ENCODE measurements at places on chromosomes 7 and 10.

DNA sequence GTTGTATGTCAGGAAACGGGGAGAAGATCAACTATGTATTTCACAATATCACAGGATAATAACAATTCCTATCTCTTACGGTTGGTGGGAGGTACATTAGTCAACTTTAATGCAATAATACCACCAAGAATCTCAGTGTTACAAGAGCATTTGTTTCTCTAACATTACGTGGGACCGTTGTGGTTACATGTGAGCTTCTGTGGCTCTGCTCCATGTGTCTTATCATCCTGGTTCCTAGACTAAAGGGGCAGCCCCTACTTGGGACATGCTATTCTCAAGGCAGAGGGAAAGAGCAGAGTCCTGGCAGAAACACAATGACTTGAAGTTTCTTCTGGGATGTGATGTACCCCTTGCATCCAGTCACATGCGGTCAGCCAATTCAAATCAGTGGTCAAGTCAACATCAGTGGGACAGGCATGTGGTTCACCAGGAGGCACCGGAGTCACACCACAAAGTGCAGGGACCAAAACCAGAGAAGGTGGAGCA lies 2.5 kb upstream of the ZNF22 start:
- DNase-seq, result peak; percentile 35

GRCh38 chr7:157715938-157716280 lies 379.1 kb downstream of the DNAJB6 start:
- DNase-seq, result no peak

DNA sequence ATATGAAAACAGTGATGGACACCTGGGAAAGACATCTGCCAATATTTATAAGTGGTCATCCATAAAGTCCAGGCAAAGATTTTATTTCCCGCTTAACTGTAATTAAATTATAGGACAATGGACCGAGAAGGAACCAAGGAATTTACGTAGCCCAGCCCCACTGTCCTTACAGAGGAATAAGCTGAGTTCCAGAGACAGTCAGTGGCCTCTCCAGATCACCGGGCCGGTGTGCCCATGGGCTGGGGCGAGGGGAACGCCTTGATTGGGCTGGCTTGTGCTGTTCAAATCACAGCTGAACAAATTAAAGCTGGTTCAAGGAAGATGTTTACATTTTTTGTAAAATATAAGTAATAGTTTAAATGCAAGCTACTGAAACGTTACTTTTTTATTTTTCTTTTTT lies 40.7 kb downstream of the PFKP start:
- DNase-seq, result no peak

- DNase-seq, result peak; percentile 8
Observed at GRCh38 chr10:89164080-89164479, 43.0 kb downstream of the CH25H start.

GRCh38 chr10:65419629-65420028 lies 1506.2 kb upstream of the LRRTM3 start:
- DNase-seq, result no peak

- no peak for DNase-seq
Observed at GRCh38 chr10:131641231-131641630, 259.6 kb upstream of the PPP2R2D start.

DNA sequence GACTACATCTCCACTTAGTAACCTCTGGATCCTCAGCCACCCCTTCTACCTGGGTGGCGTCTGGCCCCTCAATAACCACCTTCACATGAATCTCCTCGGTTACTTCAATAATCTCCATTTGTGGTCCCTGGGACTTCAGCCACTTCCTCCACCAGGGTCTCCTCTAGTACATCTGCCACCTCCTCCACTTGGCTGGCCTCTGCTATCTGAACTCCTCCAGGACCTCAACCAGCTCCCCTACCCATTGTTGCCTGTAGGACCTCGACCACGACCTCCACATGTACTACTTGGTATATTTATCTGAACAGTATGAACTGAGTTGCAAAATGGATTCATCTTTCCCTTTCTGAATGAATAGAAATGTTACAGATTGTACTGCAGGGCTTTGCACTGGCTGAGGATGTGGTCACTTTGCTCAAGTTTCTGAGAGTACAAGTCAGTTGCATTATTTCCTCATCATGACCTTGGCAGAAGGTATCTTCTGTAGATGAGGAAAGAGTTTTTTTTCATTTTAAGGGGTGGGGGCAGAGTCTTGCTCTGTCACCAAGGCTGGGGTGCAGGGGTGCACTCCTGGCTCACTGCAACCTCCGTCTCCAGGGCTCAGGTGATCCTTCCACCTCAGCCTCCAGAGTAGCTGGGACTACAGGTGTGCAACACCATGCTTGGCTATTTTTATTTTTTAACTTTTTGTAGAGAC lies 36.0 kb downstream of the MAT1A start:
- DNase-seq, result peak; percentile 72

DNA sequence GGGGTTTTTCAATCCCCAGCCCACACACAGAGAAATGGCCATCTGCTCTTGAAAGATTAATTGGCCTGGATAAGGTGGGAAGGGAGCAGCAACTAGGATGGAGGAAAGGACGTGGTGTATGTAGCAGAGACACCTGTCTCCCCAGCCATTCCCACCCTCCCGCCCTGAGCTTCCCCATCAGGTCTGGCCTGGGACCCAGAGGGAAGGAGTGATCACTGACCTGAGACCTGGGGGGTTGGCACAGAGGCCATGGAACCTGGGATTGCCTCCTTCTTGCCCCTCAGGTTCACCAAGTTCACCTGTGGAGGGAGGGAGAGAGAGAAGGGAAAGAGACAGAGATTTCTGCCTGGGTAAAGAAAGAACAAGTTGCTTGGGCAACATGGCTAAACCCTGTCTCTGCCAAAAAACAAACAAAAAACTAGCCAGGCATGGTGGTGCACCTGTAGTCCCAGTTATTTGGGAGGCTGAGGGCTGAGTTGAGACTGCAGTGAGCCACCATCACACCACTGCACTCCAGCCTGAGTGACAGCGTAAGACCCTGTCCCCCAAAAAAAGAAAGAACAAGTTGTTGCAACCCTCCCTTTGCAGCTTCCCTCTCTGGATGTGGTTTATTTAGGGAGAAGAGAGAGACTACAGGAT lies 11.3 kb upstream of the TRPV6 start:
- no peak for DNase-seq

DNA sequence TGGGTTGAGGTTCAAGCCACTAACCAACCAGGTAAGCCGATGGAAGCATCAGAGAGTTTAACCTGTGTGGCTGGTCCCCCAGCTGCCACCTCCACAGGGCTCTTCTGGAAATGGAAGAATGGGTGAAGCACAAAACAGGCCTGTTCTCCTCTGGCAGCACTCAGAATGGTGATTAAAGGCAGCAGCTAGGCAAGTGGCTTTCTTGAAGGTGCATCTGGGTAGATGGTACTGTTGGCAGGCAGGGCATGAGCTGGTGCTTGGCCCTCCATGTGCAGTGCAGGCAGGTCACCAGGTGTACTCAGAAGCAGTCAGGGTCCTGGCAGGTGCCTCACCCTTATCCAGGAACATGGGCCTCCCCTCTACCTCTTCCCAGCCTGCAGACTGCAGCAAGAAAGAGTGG lies 11.5 kb downstream of the AKR1E2 start:
- DNase-seq, result no peak

- DNase-seq, result no peak
Observed at GRCh38 chr10:132376394-132376851, 20.6 kb upstream of the PWWP2B start.

GRCh38 chr7:123643495-123644441 lies 11.9 kb upstream of the LMOD2 start:
- no peak for DNase-seq

DNA sequence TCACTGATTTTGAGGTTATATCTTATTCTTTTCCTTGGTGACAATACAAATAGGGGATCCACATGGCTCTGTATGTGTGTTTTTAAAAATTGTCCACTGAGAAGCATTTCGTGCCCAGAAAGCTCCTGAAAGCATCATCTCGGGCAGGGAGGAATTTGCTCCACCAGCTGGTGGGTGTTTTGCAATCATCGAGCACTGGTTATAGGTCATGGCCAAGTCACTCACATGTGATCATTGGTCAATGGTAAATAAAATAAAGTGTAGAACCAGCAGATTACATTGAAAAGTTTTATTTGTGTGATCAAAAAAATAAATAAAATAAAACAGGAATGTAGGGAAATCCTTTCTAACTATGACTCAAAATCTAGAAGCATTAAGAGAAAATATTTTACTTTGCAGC lies 23.0 kb upstream of the SNX13 start:
- no peak for DNase-seq

- peak; percentile 93 for DNase-seq
Observed at GRCh38 chr7:30348083-30348560, 63.7 kb downstream of the ZNRF2 start.

GRCh38 chr7:130386876-130387275 lies 6.6 kb downstream of the CPA1 start:
- DNase-seq, result no peak

GRCh38 chr7:114645451-114645850 lies 230.8 kb downstream of the FOXP2 start:
- no peak for DNase-seq

- no peak for DNase-seq
Observed at GRCh38 chr7:23494009-23494408, 23.7 kb upstream of the IGF2BP3 start.

- no peak for DNase-seq
Observed at GRCh38 chr7:21251151-21251800, 176.6 kb upstream of the SP4 start.

DNA sequence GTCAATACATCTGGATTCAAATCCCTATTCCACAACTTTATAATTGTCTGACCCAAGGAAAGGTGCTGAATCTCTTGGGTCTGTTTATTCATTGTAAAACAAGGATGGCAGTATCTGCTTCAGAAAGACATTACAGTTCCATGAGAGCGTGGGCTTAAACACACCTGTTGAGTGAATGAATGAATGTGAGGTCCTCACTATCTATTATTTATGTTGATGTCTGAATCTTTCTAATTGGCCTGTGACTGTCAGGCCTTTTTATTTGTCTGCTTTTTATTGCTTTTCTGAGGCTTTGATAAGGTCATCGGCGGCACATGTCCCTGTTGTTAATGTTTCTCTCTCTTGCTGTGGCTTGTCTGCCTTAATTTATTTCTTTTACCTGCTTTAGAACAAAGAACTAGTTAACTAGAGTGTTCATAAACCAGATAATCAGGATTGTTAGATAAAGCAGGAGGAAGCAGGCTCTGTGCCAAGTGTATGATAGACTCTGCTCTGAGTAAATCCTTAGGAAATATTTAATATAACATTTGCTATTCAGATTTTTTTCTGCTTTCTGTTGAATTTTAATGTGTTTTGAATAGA lies 42.3 kb upstream of the CYCS start:
- DNase-seq, result no peak

DNA sequence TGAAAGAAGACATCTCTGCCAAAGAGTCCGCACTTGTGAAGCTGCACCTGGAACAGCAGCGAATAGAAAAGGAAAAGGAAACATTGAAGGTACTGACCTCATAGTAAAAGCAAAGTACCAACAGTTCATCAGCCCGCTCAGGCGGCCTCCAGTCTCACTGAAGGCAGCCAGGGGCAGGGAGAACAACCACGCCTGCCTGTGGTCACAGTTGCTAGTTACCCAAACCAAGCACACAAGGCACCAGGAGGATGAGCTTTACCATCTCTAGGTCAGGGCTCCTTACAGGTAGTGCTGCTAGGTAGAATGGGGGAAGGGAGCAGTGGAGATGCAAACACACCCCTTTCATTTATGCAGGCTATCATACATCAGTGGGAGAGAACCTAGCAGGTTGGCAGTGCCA lies 39.8 kb downstream of the CFAP58 start:
- no peak for DNase-seq

DNA sequence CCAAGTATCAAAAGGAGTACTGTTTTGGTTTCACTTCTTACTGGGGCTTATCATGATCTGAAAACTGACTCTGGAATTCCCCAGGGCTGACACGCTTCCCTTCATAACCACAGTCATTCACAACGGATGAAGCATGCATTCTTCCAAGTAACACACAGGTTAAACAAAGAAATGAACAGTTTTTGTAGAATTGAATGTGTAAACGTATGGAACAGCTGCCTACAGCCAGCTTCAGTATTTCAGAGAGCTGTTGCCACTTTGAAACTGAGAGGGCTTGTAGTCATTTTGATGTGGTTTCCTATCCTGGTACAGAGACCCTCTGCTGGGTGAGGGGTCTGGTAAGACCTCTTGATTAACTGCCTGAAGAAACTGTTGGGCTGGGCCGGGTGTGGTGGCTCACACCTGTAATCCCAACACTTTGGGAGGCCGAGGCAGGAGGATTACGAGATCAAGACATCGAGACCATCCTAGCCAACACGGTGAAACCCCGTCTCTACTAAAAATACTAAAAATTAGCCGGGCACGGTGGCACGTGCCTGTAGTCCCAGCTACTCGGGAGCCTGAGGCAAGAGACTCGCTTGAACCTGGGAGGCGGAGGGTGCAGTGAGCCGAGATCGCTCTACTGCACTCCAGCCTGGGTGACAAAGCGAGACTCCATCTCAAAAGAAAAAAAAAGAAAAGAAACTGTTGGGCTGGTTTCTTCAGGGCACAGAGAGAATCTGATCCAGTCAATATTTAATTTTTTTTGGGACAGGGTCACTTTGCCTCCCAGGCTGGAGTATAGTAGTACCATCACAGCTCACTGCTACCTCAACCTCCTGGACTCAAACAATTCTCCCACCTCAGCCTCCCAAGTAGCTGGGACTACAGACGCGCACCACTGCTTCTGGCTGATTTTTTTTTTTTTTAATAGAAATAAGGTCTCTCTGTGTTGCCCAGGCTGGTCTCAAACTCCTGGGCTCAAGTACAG lies 4.7 kb downstream of the NFE2L3 start:
- DNase-seq, result peak; percentile 51

DNA sequence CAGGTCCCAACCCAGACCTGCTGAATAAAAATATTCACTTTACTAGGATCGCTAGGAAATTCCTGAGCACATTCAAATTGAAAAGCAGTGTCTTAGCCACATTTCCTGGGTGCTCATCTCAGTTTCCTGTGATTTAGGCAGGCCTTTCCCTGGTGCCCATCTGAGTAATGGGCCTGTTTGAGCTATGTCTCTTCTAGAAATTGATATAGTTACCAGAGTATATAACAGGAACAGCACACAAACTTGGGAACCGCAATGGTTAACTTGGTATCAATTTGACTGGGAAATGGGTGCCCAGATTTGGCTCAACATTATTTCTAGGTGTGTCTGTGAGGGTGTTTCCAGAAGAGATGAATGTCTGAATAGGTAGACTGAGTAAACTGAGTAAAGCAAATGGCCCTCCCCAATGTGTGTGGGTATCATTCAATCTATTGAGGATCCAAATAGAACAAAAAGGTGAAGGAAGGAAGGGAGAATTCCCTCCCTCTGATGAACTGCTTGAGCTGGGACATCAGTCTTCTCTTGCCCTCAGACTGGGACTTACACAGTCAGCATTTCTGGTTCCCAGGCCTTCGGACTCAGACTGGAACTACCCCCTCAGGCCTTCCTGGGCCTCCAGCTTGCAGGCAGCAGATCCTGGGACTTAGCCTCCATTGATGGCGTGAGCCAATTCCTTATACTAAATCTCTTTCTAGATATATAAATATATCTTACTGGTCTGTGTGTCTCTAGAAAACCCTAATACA lies 99.1 kb downstream of the CCDC71L start:
- DNase-seq, result no peak

DNA sequence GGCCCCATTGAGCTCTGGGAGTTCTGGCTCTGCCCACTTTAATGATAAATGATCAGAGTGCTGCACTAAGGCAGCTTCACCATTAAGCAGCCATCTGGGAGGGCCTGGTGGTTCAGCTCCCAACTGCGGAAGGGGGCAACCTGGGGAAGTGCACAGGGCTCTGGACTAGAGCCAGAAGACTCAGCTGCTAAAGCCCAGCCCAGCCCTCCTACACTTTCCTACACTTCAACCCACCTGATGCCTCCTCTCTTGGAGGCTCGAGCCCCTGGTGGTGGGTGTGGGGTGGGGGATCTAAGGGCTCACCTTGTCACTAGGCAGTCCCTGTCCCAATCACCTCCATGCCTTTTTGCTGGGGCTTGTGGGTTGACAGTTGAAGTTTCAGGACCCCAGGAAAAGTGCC lies 60.6 kb upstream of the ANTXRL start:
- DNase-seq, result no peak

Measured in NB4 (cell line).